ENCODE measurements at places on chromosomes 3 and 15.

GRCh38 chr15:43440721-43441281, 52.2 kb downstream of the TP53BP1 start:
- DNase-seq, result peak; percentile 88

DNA sequence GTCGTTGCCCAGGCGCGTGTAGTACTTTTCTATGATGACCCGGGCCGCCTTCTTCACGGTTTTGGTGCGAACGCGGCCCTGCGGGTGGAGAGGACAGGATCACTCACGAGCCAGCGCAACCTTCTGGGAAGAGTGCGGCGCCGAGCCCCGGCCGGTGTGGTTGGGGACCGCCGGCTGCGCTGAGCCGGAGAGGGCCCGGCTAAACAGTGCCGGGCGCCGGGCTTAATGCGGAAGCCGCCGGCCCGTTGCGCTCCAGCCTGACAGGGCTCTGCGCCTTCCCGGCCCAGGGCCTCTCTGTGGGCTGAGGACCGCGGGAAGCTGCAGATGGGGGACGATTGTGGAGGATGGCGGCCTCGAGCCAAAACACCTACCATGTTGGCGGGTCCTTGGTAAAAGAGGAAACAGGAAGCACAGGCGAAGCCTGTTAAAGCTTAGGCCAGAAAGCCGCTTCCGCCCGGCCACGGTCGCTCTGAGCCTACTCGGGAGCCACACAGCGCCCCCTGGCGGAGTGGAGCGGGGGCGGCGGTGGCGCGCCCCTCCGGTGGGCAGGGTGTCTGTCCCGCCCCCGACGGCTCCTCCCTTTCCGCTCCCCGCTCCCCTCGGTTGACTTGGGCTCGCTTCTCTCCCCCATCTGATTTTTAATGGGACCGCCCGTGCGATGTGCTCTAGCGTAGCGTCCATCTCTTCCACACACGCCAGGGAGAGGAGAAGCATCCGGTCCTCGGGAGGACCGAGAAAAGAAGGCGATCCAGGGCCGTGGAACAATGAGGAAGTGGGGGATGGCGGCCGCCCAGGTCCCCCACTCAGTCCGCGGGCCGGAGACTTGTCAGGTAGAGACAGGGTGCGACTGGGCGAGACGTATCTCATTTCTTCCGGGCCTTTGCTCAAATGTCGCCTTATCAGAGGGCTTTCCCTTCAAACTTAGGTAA, at the start of gene RPS17:
Gene RPS17, minus strand, starts transcription at position 403 of the 929 bp plus-strand sequence. Its CDS starts 29 bp downstream, at position 374.
- DNase-seq, result no peak

DNA sequence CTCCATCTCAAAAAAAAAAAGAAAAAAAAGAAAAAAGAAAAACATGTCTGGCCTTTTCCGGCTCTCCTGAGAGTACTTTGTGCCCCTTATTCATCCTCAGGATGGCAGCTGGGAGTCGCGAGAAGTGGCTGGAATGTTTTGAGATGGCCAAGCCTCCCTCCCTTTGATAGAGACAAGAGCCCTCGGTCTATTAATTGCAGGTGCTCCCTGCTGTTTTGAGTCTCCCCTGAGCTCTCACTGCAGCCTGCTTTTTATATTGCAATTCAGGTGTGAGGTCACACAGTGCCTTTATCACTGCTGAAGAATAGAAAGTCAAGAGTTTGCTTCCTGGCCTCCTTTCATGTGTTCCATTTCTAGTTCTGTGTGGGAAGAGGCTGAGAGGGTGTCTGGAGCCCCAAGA, 10.9 kb downstream of the CA12 start:
- DNase-seq, result no peak

DNA sequence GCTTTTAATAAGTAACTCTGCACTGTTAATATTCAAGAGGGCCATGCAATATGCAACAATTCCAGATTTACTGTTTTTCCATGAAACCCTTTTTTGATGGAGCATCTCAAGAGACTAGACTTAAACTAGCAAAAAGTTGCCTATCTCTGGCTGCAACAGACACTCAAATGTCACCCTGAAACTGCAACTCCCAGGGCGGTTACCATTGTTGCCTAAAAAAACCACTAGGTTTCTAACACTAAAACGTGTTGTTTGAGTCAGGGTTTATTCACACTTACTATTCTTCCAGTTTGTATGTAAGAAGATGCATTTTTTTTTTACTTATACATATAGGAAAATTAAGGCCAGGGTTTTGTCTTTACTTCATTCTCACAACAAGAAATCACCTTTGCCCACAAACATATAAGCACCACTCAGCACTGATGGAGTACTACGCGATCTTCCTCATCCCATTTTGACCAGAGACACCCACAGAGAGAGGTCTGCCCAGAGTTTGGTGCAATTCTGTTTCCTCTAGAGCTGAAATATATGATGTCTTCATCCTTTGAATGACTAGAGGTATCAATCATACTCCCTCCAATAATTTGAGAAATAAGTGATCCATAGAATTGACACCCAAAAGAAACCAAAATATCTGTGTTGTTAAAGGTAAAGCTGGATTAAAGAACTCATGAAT, 124.0 kb upstream of the SNTN start:
- no peak for DNase-seq

All from bone marrow (tissue), 2 donors.